Stimulated activated CD8-positive, alpha-beta memory T cell treated with anti-CD3 and anti-CD28 coated beads, Interleukin-2, amount 100 ng/mL, for 1 hour (primary cell): ENCODE measurements at places on chromosomes 3 and 15.

DNA sequence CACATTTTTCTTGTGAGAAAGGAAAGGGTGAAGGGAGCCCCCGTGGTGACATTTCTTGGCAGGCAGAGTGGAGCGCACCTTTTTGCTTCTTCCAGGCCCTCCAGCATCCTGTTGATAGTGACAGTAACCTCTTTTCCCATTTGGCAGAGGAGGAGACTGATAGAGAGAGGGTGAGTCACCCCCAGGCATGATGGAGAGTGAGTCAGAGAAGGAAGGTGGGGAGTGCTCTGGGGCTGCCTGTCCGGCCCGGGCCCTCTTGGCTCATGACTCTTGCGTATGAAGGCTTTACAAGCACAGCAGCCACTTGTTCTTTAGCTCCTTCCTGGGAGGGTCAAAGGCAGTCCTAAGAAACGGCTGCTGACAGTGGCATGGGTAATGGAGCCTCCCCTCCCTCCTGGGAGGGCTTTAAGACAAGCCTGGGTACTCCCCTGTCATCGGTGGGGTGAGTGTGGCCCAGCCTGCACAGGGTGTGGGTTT, 16.0 kb downstream of the ANKRD63 start:
- DNase-seq: no peak

GRCh38 chr3:151483961-151484520, 23.2 kb upstream of the IGSF10 start:
- DNase-seq: no peak

DNA sequence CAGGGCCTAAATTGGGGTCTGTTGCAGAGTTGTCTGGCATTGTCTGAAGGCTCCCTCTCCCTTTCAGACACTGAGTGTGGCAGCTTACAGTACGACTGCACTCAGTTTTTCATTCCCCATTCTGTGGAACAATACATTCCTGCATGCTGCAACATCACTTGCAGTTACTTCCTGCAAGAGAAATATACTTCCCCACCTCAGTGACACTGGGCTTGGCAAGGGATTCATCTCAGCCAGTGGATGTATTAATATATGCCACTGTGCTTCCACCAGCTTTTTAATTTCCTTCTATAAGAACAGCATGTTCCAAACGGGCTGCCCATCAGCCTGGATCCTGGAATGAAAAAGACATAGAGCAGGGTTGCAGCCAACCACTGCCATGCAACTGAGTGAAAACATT, 23.1 kb downstream of the B3GALNT1 start:
- DNase-seq: no peak

DNA sequence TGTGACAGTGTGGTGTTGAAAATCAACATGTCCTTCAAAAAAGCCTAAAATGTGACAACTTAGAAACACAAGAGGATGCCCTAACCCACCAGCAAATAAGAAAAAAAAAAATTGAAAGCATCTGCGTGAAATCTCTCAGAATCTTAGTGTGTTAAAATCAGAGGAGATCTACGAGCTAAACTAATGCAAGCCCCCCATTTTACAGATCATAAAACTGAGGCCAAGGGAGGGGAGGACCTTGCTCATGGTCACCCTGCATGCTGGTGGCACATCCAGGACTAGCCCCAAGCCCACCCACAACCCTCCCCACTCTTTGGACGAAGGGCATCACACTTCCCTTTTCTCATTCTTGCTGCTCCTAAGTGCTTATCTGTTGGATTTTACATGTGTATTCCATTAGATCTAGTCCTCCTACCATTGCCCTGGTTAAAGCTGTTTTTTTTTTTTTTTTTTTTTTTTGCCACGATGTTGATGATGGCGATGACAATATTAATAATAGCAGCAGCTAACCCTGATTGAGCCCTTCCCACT, 29.1 kb upstream of the NOX5 start:
- DNase-seq: no peak

DNA sequence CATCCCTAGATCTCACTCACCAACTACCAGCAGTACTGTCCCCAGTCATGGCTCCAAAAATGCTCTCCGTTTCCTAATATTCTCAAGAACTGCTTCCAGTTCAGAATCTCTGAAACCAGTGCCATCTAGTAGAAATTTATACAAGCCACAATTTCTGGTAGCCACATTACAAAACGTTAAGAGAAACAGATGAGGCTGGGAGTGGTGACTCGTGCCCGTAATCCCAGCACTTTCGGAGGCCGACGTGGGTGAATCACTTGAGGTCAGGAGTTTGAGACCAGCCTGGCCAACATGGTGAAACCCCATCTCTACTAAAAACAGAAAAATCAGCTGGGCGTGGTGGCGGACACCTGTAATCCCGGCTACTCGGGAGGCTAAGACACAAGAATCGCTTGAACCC, 78.4 kb upstream of the RAD18 start:
- no peak for DNase-seq

GRCh38 chr3:162643245-162643644, 1146.6 kb downstream of the OTOL1 start:
- DNase-seq: no peak

DNA sequence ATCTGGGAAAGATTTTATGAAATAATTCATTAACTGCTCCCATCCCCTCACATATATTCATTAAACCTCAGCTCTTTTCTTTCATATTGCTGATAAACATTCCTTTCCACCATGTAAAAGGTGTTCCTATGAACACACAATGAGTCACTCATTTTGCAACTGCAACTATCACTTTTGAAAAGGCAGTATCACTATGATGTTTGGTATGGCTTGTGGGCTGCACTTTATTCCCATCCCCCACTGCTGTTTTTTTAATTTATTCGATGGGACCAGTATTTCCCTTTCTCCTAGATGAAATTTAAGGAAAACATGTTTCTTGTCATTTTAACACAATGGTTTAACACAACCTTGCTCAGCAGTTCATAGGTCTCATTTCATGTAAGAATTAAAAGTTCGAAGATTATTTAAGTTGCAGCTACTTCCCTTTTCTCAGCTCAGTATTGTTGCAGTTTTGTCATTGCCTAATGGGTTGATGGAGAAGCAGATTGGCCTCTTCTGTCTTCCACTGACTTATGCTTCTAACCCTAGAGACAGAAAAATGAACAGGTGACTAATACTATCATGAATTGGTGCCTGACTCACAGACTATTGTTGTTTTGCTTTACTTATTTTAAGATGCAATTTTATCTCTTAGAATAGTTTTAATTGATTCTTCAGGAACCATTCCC, 280.3 kb downstream of the ZPLD1 start:
- DNase-seq: no peak
